ENCODE measurements at places on chromosomes 7 and 10.
A peak's percentile ranks its signal among the peaks of the same experiment; 100 is the strongest.

DNA sequence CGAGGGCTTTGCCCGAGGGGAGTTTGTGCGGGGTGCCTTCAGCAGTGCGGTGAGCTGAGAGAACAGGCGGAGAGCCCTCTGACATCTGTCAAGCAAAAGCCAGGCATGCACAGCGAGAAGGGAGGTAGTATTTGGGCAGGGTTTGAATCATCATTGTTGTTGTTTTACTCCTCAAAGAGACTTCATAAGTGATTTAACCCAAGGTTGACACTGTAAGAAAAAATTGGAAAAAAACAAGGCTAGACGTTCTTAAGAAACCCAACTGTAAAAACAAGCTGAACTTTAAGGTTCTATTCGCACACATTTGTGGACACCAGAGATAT is 1.3 kb downstream of the ADAM22 start:
- no peak for DNase-seq

DNA sequence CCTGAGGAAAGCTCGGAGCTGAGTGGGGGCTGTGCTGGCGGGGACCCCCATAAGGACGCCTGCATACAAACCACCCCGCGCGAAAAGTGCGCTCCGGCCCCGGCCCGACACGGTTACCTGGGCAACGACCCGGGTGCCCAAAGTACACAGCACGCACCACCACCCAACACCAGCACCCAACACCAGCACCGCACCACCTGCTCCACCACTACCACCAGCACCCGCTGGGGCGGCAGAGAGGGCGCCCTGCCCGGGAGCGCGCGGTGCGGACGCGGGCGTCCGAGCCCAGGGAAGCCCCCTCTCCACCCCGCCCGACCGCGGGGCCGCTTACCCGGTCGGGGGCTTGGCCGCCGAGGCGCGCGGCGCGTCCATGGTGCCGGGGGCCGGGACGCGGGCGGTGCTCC is 345 bp downstream of the COBL start:
- DNase-seq = no peak

DNA sequence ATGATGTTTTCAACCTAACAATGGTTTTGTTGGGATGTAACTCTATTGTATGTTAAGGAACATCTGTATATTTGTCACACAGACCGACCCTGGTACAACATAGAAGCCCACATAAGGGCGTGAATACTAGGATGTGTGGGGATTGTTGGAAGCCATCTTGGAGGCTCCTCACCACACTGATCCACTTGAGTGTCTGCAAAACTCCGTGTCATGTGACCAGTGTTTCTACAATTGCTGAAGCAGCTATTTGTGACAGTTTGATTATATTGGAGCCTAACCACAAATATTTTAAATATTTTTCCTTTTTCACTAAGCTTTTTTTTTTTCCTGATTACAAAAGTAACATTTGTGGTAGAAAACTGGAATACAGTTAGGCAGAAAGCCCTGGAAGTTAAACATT is 27.9 kb downstream of the RALA start:
- no peak for DNase-seq

- no peak for DNase-seq
Measured at GRCh38 chr7:32073533-32073932, 3.3 kb upstream of the PDE1C start.

- DNase-seq = no peak
Measured at GRCh38 chr10:129404091-129404490, 63.0 kb upstream of the MGMT start.

DNA sequence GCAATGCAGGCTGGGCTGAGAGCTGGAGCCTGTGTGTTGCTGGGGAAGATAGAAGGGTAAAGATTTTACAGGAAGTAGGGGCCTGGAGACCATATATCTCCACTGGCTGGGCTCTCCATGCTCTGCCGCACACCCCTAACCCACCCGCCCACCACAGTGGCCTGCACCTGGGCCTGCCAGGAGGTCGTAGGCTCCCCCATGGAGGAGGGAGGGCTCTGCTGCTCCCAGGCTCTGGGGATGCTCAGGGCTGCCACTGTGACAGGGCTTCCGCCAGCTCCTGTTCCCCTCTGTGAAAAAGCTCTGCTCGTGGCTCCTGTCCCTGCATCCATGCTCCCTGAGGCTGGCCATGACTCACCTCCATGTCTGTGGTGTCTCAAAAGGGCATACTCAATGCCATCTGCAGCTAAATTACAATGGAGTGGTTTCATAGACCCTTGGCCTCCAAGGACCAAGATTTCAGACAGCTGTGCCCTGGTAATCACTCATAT is 106.0 kb downstream of the CXCL12 start:
- DNase-seq = no peak

DNA sequence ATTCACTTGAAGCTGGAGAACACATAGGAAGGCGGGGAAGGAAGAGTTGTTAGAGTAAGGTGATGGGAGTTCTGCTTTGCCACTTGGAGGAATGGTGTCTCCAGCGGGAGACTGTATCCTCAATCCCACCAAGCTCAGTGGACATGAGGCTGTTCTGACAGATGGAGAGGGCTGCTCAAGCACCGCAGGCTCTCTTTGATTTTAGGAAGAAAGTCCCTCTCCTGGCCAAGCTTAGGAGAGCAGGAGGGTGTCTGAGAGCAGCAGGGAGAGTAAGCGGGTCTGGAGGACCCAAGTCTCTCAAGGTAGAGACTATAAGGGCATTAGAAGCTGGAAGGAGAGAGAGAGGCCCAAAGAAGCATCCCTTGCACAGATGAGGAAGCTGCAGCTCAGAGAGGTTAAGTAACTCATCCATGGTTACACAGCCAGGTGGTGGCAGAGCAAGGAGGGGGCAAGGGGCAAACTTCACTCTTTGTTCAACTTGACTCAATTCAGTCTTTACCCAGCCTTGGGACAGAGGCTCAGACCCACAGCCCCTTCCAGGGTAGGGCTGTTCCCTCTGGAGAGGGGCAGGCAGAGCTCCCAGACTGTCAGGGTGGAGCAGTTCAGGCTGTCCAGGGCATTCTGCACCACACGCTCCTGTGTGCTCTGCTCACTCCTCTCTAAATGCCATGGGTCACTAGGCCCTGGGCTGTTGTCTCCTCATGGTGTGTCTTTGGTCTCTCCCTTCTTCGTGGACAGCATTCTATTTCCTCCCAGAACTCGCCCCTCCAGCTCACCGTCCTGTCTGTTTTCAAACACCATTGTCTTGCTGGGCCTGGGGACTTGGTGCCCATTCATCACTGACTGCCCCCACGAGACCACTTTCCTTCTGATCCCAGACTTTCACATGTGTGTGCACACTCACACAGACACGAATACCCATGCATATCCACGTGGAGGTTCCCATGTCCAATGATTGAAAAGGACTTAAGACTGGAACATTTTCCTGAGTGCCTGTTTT is 8.9 kb downstream of the CHAT start:
- DNase-seq = no peak

GRCh38 chr10:110667620-110668343 is 23.6 kb downstream of the RBM20 start:
- DNase-seq = no peak

- DNase-seq = no peak
Measured at GRCh38 chr10:121043124-121043849, 192.1 kb downstream of the WDR11 start.

DNA sequence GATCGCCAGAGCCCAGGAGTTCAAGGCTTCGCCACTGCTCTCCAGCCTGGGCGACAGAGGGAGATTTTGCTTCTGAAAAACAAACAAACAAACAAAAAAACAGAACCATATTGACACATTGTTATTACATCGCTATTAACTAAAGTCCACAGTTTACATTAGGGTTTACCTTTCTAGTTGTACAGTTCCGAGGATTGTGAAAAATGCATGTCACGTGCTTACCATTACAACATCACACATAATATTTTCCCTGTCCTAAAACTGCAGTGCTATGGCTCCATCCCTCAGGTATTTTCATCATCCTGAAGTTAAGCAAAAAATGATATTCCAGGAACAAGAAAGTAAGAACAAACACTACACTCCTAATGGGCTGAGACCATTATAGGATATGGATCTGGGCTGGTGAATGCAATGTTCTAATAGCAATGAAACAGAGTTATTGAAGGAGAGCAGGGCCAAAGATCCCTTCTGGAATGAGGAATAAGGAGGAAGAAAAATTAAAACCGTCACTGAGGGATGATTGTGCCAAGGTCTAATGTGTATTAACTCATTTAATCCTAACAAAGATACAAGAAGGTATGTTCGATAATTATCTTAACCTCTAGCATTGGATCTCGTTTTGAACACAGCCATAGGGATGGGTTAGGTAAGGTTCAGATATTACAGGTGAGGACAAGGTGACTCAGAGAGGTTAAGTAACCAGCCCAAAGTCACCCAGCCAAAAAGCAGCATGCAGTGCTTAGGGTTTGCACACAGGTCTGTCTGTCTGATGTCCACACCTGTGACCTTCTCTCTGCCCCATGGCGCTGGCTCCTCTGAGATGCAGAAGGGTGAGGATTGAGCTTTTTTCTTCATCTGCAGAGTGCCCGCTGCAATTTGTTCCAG is 14.0 kb upstream of the CUX1 start:
- DNase-seq = no peak

GRCh38 chr10:122648599-122649428 is 50.8 kb downstream of the C10orf120 start:
- DNase-seq = peak; percentile 4

DNA sequence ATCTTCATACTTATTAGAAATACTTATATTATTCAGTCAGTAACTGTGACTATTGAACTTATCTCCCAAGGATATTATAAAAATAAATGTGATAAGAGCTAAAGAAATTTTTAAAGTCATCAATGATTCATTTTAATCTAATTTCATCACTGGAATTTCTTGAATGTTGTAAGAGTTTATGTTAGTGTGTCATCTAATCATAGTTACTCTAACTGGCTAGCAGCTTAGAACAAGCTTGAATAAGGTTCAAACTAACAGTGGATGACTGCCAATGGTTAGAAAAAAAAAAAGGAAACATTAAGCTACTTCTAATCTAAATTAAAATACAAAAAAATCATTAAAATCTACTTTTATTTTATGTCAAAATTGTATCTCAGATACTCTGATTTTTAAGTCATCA is 1066.3 kb downstream of the CNTNAP2 start:
- no peak for DNase-seq

- no peak for DNase-seq
Measured at GRCh38 chr10:52210161-52210560, 103.9 kb upstream of the DKK1 start.

GRCh38 chr10:3260066-3260834 is 87.7 kb upstream of the PITRM1 start:
- no peak for DNase-seq

GRCh38 chr10:6053303-6053702 is 8.9 kb downstream of the IL2RA start:
- no peak for DNase-seq

DNA sequence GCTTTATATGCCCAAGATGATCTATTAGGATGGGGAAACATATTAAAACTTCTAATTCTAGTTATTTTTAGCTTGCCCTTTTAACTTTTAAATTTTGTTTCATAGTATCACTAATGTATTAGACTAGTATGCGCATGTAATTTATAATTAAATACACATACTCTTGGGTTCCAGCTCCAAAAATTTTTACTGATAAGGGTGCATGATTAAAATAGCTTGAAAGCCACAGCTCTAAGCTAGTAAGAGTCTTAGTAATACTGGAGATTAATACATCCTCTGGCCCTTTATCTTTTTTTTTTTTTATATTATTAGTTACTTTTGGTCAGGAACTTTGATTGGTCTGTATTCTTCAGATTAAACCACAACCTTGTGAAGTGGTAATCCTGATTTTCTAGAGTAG is 53.6 kb downstream of the ATXN7L1 start:
- no peak for DNase-seq

DNA sequence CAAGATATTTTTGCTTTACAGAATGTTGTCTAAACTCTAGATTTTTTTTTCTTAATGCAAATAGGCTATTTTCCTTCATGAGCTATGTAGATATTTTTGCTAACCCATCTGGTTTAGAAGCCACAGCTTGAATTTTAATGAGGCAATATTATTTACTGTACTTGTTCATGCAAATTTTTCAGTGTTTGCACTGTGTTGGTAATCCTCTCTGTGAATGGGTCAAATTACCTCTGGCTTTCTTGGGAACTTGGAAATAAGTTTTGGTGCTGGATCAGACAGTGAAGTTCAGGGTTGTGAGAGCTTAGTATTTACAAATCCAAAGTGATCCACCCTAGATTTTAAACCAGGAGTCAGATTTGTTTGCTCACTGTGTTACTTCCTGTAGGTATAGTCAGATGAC is 686.9 kb downstream of the NXPH1 start:
- no peak for DNase-seq

- no peak for DNase-seq
Measured at GRCh38 chr7:71544816-71545215, 412.9 kb downstream of the GALNT17 start.

DNA sequence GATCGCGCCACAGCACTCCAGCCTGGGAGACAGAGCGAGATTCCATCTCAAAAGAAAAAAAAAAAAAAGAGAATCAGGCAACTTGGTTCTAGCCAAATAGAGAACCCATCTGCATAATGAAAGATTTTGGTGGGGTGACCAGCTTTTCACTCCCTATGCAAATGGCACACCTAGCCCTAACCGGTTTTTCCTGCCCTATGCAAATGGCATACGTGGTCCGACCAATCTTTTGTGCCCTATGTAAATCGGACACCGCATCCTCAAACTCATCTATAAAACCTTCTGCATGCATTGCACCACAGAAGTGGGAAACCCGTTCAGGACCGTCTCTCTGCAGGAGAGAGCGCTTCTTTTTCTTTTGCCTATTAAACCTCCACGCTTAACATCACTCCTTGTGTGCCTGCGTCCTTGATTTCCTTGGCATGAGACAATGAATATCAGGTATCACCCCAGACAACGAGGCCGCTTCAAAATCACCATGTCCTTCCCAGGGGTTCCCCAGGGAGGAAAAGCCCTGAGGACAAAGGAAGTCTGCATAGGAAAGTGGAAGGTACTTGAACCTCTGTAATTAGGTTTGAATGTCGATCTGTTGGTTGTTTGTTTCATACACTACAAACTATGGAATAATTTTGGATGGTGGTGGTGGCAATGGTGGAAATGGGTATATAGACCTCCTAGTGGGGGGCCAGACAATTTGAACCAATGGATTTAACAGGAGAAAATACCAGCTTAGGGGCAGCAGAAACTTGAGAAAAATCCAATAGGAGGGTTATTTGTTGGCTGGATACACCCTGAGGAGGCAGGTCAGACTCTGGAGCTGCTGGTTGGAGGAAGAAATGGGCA is 396.2 kb downstream of the TYW1 start:
- no peak for DNase-seq

DNA sequence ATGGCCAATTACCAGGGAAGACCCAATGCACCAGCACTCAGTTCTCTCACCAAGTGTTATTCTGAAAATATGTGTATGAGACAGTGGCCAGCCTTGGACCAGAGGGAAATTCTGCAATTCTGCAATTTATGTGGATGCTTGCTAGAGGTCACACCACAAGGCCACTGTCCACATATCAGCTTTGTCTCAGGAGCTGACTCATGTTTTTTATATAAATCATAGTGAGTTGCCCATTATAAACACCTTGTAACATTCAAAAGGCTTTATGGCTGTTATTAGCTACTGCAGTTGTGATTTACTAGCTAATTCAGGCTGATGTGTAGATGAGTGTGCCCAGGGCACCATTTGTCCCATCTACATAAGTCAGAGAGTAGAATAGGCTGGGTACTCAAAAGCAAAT is 649.0 kb downstream of the LRMDA start:
- peak; percentile 63 for DNase-seq
